Stimulated activated CD8-positive, alpha-beta memory T cell treated with anti-CD3 and anti-CD28 coated beads, Interleukin-4, amount 100 ng/mL, for 1 hour (primary cell): ENCODE measurements at places on chromosomes 3 and 15.

GRCh38 chr3:94349310-94349878, 286.5 kb downstream of the NSUN3 start:
- no peak for DNase-seq

DNA sequence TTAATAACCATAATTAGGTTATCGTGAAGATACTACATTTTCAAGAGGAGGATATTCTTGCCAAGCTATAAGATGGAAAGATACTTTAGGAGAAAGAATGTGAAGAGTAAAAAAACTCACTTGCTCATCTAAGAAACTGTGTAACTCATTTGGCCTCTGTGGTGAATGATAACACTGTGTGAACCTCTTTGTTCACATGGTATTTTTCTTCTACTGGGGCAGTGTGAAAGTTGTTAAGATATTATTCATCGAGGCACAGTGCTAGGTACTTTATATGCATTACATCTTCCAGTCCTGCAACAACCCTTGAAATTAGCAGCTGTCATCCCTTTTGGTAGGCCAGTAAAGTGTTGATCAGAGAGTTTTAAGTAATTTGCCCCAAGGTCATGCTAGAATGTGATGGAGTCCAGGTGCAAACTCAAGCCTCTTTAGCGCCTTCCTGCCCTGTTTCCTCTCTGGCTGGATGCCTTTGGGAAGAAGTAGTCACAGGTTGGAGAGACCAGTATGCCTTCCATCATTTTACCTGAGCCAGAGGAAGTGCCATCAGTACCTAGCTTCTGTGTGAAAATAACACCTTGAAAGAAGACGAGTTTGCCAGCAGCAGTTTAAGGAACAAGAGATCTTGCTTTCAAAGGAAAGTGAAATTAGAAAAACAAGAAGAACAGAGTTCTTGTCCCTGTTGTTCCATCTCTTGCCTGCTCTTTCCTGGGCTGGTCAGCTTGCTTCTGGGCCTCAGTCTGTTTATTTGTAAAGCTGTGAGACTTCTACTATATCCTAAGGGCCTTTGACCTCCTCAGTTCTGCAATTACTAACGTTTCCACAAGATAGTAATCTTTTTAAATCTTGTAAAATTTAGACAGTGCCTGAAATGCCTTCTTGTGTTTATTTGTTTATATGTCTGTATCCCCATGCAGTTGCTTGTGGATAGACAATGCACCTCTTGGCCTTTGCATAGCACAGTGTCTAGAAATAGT, 179.3 kb downstream of the FNDC3B start:
- no peak for DNase-seq

- DNase-seq = no peak
These were observed 1124.2 kb downstream of the NAALADL2 start for GRCh38 chr3:175983379-175983778.

DNA sequence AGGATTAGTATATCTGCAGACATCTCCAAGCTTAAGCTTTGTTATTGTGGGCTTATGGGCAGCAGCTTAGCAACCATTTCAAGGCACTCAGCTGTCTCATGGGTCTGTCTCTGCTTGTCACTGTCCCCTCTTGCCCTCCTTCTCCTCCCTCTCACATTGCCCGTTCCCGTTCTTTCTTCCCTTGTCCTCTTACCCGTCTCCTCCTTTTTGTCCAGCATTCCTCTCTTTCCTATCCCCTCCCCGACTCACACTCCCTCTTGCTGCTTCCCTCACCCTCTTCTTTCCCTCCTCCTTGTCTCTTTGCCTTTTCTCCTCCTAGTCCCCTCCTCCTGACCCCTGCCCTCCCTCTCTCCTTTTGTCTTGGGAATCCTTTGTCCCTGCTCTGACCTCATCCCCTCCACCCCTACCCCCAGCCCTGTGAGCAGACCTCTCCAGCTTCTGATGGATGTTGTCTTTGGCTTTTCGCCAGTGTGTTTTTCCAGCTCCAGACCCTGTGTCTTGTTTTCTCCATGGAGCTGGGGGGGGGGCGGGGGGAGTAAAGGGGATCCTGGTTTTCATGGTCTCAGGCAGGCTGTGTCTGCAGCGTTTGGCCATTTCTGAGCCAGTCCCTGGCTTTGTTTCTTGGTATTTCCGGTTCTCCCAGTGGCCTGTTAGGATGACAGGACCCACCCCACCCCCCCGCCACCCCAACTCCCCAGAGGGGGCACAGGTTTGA, 47.9 kb upstream of the TRAK1 start:
- DNase-seq = no peak

- DNase-seq = no peak
These were observed 25.5 kb downstream of the TMEM41A start for GRCh38 chr3:185473290-185473815.

DNA sequence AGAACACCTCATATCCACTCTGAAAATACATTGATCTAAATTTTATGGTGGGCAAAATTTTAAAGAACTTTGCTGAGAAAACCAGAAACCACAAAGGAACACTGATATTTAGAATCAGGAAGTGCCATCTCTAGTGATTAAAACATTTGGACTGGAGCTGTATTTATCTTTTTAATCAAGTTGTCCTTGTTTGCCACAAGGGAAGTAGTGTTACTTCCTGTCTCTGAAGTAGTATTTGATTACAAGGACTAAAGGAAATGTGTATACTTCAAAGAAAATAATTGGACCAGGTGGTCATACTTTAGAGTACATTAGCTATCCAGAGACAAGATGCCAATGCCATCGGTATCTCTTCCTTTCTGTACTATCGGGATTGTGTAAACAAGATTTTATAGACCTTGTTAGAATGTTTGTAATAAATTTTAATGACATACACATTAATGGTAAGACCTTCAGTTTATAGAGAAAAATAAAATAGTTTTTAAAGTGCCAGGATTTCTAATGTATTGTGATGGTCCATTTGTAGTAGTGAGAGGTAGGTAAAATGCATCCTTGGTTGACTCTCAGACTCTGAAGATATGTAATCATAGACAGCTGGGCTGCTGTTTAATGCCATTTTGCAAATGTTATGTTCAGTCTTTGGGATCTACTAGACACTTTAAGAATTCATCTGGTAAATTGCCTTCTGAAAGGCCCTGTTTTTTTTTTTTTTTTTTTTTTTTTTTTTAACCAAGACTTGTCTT, 131.9 kb downstream of the B3GALNT1 start:
- no peak for DNase-seq

- no peak for DNase-seq
These were observed 9.8 kb upstream of the PLXND1 start for GRCh38 chr3:129616291-129616690.

DNA sequence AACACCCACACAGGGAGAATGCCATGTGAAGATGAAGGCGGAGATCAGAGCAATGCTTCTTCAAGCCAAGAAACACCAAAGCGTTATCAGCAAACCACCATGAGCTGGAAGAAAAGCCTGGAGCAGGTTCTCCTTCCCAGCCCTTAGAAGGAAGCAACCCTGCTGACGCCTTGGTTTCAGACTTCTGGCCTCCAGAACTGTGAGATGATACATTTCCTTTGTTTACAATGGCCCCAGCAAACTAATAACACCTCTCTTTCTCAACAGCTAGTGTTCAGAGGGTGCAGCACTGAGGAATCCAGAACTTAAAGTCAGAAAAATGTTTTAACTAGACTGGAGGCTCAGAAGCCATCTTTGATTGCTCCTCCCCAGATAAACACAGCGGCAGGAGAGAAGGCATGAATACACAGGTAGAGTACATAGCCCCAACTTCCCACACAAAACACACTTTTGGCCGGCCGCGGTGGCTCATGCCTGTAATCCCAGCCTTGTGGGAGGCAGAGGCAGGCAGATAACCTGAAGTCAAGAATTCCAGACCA, 132.4 kb upstream of the LPP start:
- no peak for DNase-seq

- no peak for DNase-seq
These were observed 12.7 kb downstream of the CFAP44 start for GRCh38 chr3:113428581-113428980.

GRCh38 chr3:76990606-76991005, 49.3 kb upstream of the ROBO2 start:
- DNase-seq = no peak

GRCh38 chr3:58183221-58183620, 27.6 kb downstream of the DNASE1L3 start:
- no peak for DNase-seq

GRCh38 chr3:197961582-197961945, 1.5 kb downstream of the LMLN start:
- no peak for DNase-seq
